CD4-positive, alpha-beta memory T cell (primary cell): ENCODE measurements at places on chromosomes 11 and 22.

GRCh38 chr22:29323641-29324040, 8.1 kb upstream of the RASL10A start:
- DNase-seq = no peak

- DNase-seq = no peak
These were observed 8.6 kb upstream of the GTSE1 start for GRCh38 chr22:46287873-46288751.

DNA sequence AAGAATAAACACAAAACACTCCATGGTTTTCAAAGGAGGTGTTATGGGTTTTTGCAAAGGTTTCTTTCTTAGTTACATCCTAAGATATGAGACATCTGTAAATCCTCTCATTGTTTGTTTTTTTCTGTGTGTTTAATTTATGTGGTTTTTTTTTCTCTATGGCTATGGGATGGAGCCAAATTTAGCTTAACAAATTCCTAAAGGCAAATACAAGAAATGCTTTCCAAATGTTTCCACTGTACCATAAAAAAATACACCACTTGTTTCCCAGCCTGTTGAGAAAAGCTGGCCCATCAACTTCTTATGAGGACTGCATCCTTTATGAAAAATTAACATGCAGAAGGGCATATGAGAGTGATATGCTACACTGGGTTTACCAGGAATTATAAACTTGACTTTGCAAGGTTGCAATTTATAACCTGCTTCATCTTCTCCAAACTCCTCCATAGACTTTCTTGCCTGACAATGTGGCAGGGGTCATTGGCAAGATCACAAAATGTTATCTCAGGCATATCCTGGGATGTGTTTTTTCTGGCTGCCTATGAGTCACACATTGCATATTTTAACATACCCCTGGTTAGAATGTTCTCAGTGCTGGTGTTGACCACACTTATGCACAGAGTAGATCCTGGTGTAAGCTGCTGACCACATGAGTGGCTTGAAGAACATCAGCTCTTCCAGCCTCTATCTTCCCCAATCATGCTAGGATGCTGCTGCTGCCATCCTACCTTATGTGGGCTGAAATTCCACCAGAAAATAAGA, 137.6 kb upstream of the TTC12 start:
- DNase-seq = no peak

DNA sequence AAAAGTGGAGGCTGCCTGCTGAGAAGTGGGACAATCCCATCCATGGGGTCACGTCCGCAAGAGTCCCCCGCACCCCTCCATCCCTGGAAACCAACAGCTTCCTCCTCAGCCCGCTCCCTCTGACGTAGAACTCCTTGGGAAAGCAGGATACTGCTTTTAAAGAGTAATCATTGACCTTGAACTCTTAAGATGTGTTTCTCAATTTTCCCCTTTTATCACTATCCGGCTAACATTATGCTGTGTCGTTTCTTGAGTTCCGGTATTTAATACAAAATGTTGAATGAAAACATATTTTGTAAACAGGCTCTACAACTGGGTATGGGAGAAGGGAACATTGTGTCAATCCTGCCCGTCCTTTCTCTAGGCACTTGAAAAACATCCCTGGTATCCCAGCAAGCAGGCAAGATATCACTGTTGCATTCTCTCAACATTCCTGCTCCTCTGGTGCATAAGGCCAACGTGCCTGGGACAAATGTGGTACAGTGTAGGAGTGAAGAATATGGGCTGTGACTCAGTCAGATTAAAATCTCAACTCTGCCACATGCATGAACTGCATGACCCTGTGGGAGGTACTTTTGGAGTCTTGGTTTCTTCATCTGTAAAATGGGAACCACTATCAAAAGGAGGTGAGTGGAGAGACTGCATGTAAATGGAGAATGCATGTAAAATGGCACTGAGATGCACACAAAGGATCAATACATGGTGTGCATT, 52.8 kb downstream of the WT1 start:
- no peak for DNase-seq

DNA sequence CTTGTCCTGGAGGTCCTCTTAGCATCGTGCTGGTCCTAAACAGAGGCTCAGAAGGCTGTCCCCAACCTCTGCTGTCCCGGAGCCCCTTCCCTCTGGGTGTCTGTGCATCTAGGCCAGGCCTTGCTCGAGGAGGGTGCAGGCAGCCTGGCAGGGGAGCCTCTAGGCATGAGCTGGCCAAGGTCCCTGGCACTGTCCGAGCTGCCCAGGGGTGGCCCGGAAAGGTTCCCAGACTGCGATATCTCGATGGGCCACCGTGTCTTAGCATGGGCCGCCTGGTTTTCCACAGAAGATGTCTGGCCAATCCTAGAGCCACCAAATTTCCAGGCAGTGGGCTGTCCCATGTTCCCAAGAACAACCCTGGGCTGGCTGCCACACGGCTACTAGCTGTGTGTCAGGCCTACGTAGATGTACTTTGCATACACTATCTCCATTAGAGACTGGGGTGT, 24.6 kb upstream of the SMIM38 start:
- no peak for DNase-seq

DNA sequence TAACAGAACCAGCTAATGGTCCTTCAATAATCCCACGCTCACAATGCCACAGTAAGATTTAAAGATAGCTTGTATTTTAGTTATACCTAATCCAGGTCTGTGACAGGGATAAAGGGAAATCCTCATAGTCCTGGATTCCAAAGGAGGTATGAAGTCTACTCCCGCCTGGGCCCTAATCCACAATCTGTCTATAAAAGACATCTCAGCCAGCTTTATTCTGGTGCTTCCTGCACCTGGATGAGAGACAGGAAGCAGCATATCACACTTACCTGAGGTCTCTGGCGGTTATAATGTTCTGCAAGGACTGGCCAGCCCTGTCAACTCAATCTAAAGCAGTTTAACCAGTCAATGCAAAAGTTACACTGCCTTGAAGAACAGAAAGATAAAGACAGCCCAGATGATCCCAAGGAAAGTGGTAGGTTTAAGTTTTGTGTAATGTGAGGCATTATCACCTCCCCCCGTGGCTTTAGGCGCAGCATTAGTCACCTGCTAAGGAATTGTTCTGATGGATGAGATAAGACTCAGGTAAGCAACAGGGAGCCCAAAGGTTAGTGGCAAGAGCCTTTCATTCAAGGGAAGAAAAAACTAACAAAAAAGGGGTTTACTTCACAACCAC, 57.6 kb downstream of the PLEKHA7 start:
- DNase-seq = no peak

GRCh38 chr11:35292279-35292678, 127.1 kb downstream of the SLC1A2 start:
- DNase-seq = no peak

- DNase-seq = no peak
These were observed 1457.0 kb downstream of the BRD1 start for GRCh38 chr22:48370508-48371325.

DNA sequence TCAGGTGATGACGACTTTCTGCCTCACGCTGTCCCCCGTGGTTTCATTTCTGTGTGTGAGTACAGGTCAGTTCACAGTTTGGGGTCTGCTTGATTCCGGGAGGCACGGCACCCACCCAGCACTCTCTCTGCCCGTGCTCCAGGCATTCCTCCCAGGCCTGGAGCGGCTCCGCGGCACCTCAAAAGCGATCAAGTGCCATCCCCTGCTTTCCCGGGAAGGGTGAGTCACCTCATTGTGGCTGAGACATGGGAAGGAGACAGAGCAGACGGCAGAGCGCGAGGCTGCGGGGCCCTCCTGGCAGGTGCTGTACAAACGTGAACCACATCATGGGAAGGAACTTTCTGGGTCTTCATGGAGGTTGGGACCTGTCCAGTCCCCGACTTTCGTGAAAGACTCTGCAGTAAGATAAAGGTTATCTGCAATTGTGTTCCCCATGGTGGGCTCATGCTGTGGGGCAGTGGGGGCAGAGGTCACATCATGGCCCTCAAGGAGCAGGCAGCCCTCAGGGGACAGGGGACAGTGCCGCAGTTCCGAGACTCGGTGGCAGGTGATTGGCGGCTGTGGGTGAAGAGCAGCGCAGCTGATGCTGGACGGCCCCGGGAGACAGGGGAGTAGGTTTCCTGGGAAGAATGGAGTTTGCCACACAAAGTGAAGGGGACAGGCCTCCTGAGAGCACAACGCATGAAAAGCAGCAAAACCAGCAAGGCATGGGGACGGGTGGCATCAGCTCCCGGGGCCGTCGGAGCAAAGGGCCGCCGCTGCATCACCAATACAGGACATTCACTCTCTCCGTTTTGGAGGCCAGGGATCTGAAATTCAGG, 65.3 kb downstream of the CELSR1 start:
- no peak for DNase-seq

GRCh38 chr11:90818196-90818745, 595.4 kb upstream of the CHORDC1 start:
- DNase-seq = no peak

- no peak for DNase-seq
These were observed 185.3 kb downstream of the C11orf91 start for GRCh38 chr11:33515347-33515746.

GRCh38 chr11:123111465-123111864, 49.5 kb upstream of the HSPA8 start:
- peak; percentile 43 for DNase-seq

DNA sequence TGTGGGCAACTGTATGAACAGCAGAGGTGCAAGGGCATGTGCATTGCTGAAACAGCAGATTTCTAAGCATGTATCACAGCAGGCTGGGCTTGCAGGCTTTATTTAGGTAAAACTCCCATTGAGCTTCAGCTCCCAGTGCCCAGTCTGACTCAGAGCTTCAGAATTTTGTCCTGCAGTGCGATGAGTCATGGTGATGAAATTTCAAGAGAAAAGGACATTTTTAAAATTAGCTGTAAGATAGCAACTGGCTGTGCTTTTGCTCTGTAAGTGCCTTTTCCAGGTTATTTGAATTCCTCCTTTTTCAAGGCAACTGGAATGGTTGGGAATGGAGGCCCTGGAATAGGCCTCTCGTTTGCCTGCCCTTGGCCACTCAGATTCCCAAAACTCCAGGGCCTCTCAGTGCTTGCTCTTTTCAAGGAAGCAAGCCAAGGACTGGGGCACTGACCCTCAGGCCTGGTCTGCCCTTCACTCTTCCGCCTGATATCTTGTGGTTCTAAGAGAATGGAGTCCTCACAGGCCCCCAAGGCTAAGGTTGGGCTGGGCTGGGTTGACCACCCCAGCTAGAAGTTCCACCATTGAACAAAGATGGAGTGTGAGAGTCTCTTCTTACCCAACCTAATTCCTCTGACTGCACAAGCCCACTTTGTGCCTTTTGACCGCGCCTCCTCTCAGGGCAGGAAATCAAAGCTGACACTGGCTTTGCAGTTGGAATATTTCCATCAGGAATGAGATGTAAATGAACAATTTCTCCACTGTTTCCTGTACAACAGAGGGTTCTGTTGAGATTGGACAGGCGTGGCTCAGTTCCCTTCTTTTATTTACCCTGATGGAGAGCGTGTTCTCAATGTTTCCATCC, 59.5 kb upstream of the PRSS23 start:
- no peak for DNase-seq

- peak; percentile 55 for DNase-seq
These were observed 27.1 kb upstream of the TMA7B start for GRCh38 chr22:39932918-39933649.

DNA sequence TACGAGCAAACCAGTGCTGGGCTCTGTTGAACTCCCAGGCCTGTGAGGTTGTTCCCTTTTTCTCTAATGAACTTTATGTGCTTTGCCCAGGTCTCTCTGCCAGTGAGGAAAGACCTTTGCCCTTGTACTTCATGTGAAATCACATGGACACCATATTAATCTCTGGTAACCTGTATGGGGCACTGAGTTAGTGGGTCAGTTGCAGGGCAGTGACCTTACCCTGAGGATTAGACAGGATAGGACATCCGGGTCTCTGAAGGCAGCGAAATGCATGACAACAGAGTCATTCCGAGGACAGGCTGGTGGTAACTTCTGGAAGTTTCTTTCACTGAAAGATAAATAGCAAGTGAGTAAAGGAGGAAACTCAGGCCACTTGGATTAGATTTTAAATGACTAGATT, 93.7 kb downstream of the ZBTB16 start:
- DNase-seq = no peak
